ENCODE measurements at places on chromosomes 5 and 9.

- no peak for DNase-seq
Observed at GRCh38 chr5:135490245-135491037, 38.3 kb upstream of the TIFAB start.

GRCh38 chr5:68287631-68287975, 72.0 kb downstream of the PIK3R1 start:
- no peak for DNase-seq

DNA sequence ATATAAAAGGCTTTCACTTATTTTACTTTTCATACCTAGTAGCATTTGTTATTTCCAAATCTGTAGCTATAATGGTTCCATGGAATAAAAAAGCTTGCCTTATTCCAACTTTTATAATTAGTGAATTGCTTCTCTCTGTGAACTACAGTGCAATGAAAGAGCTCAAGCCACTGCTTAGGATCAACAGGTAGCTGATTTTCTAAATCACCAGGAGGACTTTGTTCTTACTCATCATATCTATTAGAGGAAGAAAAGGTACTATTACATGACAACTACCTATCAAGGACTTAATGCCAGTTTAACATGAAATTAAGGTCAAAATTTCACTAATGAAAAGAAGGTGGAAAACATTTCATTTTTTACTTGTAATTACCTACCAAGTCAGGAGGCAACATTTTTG, 414.6 kb downstream of the BNC2 start:
- no peak for DNase-seq

DNA sequence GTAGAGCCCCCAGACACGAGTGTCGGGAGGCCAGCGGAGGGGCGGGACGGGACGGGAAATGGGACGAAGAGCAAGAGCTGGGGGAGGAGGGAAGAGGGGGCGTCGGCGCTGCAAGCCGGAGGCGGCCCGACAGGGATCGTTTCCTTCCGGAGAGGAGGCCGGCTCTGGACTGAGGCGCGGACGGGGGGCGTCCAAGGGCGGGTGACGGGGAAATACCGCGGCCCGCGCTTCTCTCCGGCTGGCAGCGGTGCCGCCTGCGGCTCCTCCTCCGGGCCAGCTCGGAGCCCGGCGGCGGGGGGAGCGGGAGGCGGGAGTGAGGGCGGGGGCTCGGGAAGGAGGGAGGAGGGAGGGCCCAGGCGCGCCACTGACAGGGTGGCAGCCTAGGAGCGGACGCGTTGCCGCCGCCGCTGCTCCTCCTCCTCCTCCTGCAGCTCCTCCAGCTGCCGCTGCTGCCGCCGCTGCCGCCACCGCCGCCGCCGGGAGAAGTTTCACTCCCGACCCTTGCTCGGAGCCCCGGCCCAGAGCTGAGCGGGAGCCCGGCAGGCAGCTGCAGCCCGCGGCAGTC, at the start of gene CHSY3:
TSS of gene CHSY3 (plus strand) at position 364 of the 565 bp plus-strand sequence.
- no peak for DNase-seq

GRCh38 chr5:87421307-87421706, 8.6 kb upstream of the CCNH start:
- no peak for DNase-seq

DNA sequence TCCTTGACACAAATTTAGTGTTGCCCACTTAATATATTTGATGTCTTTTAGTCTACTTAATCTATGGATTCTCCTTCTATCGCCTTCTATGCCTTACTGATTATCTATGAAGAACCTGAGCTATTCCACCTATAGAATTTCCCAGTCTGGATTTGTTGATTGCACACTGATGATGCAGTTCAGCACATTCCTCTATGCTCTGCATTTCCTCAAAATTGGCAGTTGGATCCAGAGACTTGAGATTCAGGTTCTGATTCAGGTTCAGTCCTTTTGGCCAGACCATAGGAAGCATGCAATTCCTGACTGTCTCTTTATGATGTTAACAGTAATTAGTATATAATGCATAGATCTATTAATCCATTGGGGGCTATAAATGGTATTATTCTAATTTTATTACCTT, 13.8 kb downstream of the SLC22A5 start:
- no peak for DNase-seq

DNA sequence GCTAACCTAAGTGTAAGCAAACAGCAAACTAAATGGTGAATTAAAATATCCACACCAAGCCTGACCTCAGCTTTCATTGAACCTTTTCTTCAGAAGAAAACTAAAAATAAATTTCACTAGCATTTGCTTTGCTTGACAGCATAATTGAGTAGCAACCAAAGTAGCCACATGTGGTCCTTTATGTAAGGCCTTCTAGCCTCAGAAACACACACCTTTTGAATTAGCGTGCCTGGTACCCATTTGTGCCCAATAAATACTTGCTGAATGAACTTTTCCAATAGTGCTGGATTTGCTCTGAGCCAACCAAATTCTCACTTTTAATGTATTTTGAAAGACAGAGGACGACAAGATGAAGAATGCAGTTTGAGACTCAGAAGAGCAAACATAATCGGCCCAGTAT, 2.1 kb upstream of the NIPBL start:
- DNase-seq = no peak

- no peak for DNase-seq
Observed at GRCh38 chr5:67516948-67517565, 320.5 kb upstream of the CD180 start.

DNA sequence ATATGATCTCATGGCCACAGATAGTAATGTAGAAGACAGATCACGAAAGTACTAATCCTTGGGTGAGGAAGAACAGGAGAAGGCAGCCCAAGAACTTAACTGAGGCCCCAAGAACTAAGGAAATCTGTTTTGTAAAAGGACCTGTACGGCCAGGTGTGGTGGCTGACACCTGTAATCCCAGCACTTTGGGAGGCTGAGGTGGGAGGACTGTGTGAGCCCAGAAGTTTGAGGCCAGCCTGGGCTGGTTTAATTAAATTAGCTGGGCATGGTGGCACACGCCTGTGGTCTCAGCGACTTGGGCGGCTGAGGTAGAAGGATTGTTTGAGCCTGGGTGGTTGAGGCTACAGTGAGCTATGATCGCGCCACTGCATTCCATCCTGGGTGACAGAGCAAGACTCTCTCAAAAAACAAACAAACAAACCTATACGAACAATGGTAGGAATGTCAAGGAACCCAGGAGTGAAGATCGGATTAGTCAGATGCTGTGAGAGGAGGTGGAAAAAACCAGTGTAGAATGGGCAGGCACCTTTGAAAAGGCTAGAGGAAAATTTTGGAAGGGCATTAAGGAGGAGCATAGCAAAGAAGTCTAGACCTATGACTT, 283.8 kb upstream of the DMRT1 start:
- DNase-seq = no peak

DNA sequence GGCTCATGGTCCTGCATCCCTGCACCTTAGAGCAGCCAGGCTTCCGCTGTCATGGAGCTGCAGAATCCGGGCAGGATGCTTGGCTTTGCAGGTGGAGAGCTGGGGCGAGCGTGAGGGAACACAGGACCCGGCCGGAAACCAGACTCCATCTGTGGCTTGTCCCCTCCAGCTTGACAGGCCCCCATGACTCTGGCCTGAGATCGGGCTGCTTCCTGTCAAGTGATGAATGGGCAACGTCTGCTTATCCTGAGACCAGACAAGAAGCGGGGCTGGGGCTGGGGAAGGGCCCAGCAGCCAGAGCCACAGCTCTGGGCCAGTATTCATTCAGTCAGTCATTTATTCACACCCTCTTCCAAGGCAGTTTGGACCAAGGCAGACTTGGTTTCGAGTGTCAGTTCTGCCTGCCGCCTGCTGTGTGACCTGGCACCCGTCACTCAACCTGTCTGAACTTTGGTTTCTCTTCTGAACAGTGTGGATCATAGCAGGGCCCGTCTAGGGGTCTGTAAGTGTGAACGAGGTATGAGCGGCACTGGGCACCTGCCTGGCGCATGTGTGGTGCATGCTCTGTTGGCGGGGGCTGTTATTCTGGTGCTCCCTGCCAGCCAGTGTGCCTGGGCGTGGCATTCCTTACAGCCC, 37.5 kb downstream of the NEK6 start:
- no peak for DNase-seq

GRCh38 chr5:174409070-174409469, 315.3 kb upstream of the MSX2 start:
- DNase-seq = no peak
